ENCODE measurements at places on chromosomes 2 and 18.

- no peak for DNase-seq
These were observed 60.1 kb downstream of the DSC3 start for GRCh38 chr18:30982285-30982992.

DNA sequence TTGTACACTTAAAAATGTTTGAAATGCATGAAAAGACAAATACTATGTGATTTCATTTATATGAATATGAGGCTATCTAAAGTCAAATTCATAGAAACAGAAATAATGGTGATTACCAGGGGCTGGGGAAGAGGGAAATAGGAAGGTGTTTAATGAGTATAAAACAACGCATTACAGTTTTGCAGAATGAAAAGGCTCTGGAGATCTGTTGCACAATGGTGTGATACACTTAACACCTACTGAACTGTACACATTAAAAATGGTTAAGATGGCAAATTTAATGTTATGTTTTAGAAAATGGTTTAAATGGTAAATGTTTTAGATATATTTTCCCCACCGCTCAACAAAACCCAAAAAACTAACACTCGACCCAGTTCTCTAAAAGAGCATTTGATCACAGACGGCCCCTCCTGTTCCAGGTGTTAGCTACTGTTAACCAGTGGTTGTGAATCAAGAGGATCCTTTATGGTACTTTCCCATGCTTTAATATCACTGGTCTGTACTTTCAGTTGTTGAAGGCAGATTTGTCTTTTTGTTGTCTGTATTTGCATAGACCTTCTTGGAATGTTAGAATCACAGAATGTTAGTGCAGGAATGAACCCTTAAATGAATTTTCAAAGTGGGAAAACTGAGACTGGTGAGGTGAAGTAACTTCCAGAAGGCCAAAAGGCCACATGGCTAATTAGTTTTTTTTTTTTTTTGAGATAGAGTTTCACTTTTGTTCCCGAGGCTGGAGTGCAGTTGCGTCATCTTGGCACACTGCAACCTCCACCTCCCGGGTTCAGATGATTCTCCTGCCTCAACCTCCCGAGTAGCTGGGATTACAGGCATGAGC, 10.2 kb downstream of the RAB10 start:
- no peak for DNase-seq

DNA sequence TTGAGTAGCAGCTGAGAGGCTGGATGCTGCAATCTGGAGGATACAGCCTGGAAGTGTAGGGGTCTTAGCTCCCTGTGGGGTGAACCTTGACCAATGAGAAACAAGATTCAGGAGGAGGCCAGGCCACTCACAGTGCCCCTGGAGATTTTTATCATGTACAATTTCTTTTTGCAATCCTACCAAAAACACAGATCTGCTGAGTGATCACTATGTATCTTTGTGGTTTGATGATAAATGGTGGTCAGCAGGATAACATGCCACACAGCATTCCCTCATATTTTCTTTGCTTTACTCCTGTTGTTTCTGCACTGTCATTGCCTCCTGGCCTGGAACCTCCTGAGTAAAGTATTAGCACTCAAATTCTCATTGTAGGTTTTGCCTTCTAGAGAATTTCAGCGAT, 357.9 kb downstream of the THSD7B start:
- DNase-seq = no peak

- no peak for DNase-seq
These were observed 4.0 kb downstream of the EMILIN2 start for GRCh38 chr18:2850816-2851215.

- no peak for DNase-seq
These were observed 491.0 kb upstream of the NXPH2 start for GRCh38 chr2:139271149-139271548.

GRCh38 chr2:166375195-166375735, 479 bp downstream of the SCN9A start:
- DNase-seq = no peak

GRCh38 chr2:178330175-178331017, 120.6 kb downstream of the PRKRA start:
- no peak for DNase-seq

GRCh38 chr2:120317916-120318315, 28.0 kb upstream of the INHBB start:
- DNase-seq = no peak

DNA sequence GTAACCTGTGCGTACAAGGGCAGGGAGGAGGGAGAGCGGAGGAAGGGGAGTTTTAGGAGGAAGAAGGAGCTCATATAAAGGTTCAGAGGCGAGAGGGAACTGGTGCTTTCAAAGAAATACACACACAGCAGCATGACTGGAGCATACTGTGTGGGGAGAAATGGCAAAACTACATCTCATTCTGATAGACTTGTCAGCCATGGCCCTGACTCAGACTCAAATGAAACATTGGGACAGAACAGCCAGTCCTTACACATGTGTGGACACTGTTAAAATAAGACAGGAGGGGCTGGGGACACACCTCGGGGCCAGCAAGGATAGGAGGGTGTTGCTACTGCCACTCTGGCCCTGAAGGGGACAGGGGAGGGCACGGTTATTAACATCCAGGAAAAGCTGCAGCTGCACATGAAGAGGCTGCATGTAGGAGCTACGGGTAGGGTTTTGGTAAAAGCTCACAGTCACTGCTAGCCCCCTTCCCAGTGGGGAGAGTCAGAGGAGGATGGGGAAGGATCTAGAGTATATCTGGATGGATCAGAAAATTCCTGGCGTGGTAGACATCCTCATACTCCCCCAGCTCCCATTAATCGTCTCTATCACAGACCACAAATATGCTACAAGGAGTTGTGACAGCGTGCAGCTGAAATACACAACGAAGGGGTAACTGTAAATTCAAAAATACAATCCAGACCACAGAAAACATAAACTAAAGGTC, 110.5 kb downstream of the GATA6 start:
- DNase-seq = no peak

GRCh38 chr2:174171686-174172445, 76.5 kb downstream of the OLA1 start:
- DNase-seq = no peak

- no peak for DNase-seq
These were observed 44.9 kb upstream of the YWHAQ start for GRCh38 chr2:9675415-9676351.

GRCh38 chr2:226794196-226794661, 5.4 kb downstream of the IRS1 start:
- DNase-seq = no peak

- DNase-seq = no peak
These were observed 242.0 kb downstream of the TMEM182 start for GRCh38 chr2:103003750-103004260.

- DNase-seq = no peak
These were observed 17.5 kb upstream of the DPP4 start for GRCh38 chr2:162091325-162092007.

GRCh38 chr2:217382794-217383193, 522.9 kb upstream of the TNP1 start:
- DNase-seq = no peak

GRCh38 chr2:47656715-47657600, 126.0 kb upstream of the MSH6 start:
- no peak for DNase-seq

DNA sequence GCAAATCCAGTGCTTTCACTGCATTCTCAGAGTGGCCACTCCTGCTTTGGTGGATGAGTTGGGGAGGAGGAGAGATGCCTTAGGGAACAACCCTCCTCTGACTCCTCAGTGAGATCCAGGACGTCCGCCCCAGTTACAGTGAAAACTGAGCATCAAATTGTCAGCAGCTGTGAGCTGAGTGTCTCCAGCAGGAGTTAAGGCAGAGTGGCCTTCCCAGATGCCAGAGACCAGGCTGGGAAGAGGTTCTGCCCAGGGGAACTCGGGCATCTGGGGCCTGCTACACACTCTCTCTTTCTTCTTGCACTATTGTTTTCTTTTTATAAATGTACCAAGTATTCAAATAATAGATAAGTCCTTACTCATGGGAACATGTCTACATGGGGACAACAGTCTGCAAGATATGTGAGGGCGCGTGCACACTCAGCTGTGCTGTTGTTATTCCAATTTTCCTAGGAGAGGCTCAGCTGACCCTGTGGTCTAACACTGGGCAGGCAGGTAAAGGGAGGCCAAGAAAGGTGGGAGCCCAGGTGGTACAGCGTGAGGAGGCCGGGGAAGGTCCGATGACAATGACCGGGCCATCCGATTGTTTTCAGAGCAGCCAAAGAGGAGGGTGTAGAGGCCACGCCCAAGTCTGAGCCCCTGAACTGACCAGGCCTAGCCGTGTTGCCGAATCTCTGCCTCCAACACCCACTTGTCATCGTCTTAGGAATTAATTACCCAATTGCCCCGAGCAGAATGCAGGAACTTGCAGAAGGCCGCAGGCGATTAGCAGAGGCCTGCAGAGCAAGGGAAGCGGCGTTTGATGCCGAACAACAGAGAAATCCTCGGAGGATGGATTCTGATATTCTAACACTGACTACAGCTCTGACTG, 166.9 kb downstream of the ANAPC1 start:
- DNase-seq = no peak

DNA sequence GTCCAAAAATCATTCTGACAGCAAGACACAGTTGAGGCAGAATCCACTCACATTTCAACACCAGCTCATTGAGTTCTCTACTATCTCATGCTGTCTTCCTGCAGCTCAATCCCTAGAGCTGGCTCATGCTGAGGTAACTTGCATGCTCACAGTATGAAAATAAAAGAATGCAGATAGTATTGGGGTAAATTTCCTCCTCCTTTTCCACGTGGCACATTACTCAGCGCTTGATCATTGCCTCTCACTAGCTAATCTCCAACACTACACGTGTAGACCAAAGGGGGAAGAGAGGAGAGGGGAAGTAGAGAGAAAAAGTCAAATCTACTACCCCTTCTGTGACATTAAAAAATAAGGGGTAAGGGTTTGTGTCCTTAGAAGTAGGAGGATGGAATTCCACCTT, 300.6 kb downstream of the AFF3 start:
- no peak for DNase-seq

GRCh38 chr18:1014509-1014908, 109.8 kb downstream of the ADCYAP1 start:
- no peak for DNase-seq

DNA sequence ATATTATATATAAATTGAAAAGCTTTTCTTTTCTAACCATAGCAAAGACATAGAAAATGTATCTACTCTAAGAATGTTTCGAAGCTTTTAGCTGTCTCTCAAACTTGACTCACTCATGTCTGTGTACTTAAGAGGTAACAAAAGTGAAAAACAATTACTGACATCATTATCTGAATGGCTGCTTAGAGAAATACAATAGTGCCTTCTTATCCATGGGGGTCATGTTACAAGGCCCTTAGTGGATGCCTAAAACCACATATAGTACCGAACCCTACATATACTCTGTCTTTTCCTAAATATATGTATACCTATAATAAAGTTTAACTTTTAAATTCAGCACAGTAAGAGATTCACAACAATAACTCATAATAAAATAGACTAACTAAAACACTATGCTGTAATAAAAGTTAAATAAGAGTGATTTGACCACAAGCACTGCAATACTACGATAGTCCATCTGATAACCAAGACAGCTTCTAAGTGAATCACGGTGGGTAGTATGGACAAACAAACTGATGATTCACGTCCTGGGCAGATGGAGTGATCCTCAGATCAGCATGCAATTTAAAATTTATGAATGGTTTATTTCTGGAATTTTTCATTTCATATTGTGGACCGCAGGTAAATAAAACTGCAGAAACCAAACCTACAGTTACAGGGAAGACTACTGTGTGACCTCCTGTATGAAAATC, 246.2 kb downstream of the XIRP2 start:
- DNase-seq = no peak

GRCh38 chr2:238287737-238288649, at the start of gene PER2:
TSS of gene PER2 (minus strand) at chr2:238288610. CDS start at chr2:238277936, 10,674 bp downstream.
- peak; percentile 19 for DNase-seq

DNA sequence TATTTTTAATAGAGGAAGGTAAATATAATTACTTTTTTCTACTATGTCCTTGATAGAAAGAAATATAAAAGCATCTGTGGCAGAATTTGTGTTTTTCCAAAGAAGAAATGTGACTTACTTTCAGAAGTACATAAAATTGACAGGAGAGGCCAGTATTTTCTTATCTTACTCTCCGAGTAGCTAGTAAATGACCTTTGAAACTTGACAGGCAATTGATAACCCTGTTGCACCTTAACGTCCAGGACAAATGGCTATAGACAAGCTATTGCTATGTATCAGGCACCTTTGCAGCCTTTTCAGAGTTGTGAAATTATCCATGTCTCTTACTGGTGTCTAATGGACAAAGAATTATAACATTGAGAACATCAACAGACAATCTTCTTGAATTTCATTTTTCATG, 63.0 kb upstream of the TNFRSF11A start:
- DNase-seq = no peak

GRCh38 chr2:35783723-35784122, 571.9 kb upstream of the CRIM1 start:
- no peak for DNase-seq

DNA sequence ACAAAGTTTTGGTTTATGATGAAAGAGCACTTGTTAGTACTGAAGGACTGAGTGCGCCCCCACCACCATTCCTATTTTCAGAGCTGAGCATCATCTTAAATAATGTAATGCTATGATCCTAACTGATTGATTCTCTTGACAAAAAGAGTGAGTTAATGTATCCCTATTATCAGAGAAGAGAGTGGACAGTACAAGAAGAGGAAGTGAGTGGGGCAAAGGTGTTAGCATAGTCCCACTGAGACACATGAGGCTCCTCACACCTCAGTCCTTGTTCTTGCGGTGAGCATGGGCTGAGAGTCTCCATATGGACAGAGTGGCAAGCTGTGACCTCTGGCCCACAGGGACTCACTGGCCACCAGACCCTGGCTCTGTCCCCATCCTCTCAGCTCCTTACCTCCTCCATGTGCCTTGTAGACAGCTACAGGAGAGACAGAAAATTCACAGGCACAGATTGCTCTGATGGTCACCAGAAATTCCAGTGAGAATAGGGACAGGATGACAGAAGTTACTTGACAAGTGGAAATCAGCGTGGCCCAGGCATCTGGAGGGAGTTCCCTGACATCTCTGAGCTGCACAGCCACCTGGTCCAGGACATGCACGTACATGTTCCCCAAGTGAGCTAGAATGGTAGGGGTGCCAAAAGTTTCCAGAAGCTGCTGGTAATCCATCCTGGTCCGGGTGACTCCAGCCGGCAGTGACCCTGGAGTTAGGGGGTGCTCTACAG, 32.6 kb downstream of the NAPG start:
- DNase-seq = no peak

GRCh38 chr2:237097326-237097910, 11.7 kb downstream of the COPS8 start:
- no peak for DNase-seq

DNA sequence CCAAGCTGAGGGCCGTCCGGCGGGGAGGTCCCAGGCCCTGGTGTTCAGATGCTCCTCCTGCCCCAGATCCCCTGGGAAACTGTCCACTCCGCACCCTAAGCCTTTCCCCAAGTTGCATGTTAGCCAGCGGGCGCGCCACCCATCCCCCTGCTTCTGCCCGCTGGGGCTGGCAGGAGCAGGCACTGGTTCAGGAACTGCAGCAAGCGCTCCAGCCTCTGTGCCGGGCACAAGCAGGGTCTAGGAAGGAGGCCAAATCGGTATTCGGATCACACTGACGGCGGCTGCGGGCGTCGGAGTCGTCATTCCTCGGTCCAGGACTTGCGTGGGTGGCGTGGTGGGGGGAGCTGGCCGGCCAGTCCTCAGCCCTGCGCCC, 53.7 kb downstream of the FAM168B start:
- peak; percentile 49 for DNase-seq
